ENCODE measurements at places on chromosomes 4 and X. TPM values are rescaled to one million over a fixed set of nuclear protein-coding genes. Genes with fewer than 3 reads are reported as not detected.

The MAGEA9B gene
- not detected for total RNA-seq

The DMP1 gene
- not detected for total RNA-seq

DNA sequence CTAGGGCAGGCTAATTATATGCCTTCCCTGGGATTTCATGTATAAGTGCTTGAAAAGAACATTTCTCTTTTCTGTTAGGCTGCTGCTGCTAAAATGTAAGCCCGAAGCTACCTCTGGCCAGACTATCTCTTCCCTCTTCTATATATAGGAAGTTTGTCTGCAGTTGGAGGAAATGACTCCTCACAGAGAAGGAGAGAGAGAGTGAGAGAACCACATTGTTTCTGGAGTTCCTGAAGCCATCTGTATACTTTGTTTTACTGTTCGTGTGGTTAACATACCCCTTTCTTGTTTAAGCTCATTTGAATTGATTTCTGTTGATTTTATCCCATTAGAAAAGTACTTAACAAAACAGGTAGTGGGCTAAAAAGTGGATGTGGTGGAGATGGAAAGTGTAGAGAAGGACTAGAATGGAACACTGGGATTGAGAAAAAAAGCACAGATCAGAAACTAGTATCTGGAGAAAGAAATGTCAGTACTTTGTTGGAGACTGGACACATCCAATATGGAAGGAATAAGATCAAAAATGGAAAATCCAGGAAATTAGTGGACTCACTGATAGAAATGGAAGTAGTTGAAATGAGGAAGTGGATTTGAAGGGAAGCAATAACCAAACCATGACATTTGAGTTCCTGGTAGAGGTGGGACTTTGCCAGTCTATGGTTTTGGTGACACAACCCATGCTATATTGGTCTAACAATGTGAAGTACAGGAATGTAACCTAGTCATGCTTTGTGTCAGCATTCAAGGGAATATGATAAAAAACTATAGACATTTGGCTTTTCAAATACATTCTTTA is 112.6 kb downstream of the TMA16 start:
- H3K36me3 ChIP-seq: no peaks in the 10 kb centered on the region
- no peaks in the 10 kb centered on the region for H3K27me3 ChIP-seq
- DNase-seq: peak; percentile 9
- H3K4me1 ChIP-seq: no peaks in the 10 kb centered on the region
- H3K27ac ChIP-seq: no peak overlapping the region

DNA sequence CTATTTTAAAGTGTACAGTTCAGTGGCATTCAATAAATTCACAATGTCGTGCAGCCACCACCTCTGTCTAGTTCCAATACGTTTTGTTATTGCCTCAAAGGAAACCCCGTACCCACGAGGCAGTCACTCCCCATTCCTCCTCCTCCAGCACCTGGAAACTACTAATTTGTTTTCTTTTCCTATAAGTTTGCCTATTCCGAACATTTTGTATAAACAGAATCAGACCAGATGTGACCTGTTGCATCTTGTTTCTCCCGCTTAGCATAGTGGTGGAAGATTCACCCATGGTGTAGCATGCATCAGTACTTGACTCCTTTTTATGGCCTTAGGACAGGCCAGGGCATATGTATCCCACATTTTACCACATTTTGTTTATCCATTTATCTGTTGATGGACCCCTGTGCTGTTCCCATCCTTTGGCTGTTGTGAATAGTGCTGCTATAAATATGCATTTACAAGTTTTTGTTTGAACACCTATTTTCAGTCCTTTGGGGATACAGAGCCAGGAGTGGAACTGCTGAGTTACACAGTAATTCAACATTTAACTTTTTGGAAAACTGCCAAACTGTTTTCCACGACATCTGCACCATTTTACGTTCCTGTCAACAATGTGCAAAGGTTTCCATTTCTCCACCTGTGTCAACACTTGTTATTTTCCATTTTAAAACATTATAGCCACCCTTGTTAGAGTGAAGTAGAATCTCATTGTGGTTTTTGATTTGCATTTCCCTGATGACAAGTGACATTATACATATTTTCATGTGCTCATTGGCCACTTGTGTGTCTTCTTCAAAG is 57.8 kb upstream of the STX18 start:
- H3K36me3 ChIP-seq: no peaks in the 10 kb centered on the region
- DNase-seq: no peak
- no peak overlapping the region for H3K4me3 ChIP-seq
- no peaks in the 10 kb centered on the region for H3K27me3 ChIP-seq
- H3K4me1 ChIP-seq: no peaks in the 10 kb centered on the region

Data from body of pancreas (tissue), 4 donors.